ENCODE measurements at places on chromosomes 7 and 10.

DNA sequence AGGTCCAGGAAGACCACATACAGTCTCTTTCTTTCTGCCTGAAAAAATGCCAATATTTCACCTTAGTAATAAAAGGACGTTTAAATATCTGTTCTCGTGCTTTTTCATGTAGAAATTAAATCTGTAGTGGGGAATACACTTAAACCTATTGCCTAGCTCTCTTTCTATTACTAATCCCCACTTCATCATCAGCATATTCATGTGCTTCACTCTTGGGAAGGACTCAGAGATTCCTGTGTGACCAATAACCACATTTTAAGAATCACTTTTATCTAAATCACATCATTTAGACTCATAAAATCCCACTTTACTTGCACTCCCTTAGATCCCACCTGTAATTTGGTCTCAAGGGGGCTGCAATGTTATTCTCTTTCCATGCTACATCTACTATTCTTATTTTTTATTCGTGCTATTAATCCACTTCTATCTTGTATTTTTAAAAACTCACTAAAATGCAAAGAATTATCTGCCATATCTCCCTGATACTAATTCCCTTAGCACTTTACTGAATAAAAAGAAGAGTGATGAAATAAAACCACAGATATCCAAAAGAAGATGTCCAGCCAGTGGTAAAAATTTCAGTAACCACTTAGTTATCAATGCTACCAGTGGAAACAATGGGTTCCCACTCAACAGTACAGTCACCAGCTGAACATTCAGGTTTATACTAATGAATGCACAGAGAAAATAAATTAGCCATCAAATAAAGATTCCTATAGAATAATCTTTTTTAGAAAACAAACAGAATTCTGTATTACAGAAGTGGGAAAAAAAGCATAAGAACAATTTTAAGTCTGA is 102.1 kb downstream of the PPP1R17 start:
- no peak for DNase-seq

DNA sequence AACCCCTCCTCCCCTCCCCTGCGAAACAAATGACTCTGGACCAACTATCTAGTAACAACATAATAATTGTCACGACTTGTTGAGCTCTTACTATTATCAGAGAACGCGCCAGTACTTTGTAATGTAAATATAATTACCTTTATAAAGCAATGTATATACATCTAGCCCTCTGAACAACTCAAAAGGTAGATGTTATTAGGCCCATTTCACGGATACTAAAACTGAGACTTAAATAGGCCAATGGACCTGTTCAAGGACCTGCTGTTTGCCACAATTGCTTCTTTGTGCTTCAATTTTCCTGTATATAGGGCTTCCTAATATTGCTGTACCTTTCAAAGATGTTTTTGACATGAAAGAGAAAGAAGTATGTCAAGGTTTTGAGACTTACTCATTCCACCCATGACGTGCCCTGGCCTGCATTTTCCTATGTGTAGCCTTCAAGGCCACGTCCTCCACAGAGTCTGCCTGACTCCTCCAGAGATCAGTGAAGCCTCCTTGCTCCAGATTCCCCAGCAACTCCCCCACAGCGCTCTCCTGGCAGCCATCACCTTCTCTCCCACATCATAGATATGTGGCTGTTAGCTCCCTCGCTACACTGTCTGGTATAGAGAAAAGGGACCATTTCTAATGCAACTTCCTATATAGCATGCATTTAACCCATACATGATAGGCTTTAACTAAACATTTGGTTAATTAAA is 156.6 kb downstream of the SKIDA1 start:
- no peak for DNase-seq

DNA sequence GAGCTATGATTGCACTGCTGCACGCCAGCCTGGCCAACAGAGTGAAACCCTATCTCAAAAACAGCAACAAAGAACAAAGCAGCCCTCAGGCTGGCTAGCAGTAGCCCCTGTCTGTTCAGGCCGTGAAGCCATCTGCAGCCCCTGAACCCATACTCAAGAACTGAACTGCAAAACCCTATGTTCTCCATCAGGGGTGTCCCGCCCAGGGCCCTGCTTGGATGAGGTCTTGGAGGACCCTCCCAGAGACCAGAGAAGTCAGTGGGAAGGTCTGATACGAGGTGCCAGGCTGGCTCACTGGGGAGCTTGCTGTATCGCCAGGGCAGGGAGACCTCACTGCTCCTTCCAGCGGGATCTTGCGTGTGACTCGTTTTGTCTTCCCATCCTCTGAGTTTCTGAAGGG is 39.3 kb downstream of the RBM17 start:
- no peak for DNase-seq

- DNase-seq: no peak
Measured at GRCh38 chr7:82091126-82091684, 321.4 kb upstream of the HGF start.

DNA sequence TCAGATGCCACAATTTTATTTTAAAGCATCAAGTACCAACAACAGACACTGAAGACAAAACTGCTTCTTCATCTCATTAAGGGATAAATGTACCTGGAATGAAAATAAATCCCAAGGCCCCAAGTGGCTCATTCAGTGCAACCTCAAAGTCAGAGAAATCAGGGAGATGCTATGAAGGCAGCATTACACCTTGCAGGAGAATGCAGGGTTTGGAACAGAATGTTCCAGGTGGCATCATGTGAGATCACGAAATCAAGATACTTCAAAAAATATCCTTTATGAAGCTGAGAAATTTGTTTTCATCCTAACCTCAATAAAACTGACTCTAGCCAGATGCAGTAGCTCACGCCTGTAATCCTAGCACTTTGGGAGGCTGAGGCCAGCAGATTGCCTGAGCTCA is 477.1 kb downstream of the PLXNA4 start:
- no peak for DNase-seq

- DNase-seq: no peak
Measured at GRCh38 chr10:60114765-60115586, 208.6 kb upstream of the CCDC6 start.

- DNase-seq: no peak
Measured at GRCh38 chr7:99767662-99768061, 16.3 kb downstream of the CYP3A4 start.

DNA sequence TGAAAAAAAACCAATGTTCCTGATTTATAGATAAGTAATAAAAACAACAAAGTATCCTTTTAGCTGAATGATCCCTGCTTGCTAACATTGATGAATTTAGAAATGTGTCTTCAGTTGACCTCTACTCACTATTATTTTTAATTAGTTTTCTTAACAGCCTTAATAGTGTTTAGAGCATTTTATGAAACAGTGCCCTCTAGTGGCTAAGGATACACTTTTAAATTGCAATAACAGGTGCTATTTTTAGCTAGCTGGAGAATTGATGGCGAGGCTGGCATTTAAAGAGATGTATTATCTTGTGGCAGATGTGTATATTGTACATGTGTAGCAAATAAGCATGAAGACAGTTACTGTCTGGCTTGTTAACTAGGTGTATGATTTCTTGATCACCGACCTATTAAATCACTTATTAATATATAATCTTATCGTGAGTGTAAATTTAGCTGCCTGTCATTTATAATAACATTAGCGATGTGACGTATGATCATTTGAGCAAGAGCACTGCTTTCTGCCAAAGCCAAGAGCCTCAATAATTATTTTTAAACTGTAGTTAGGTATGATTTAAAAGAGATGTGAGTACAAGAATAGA is 451.9 kb downstream of the DPP6 start:
- DNase-seq: no peak

DNA sequence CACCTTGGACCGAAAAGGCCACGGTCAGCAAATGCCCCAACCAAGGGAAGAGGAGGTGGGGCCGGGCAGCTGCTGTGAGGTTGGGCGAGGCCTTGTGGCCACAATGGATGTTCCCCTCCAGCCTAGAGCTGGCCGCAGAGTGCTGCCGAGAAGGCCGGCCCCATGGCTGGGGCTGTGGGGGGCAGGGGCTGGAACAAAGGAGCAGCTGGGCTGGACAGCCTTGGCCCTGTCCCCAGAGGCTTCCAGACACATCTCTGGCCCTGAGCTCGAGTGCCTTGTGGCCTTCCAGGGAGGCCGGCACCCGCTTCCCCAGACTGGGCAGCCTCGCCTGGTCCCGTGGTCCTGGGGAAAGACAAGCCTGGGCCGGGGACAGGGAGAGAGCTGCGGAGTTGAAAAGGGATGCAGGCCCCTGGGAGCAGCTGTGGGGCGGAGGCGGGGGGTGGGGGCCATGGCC is 88.0 kb downstream of the PDGFA start:
- DNase-seq: no peak

DNA sequence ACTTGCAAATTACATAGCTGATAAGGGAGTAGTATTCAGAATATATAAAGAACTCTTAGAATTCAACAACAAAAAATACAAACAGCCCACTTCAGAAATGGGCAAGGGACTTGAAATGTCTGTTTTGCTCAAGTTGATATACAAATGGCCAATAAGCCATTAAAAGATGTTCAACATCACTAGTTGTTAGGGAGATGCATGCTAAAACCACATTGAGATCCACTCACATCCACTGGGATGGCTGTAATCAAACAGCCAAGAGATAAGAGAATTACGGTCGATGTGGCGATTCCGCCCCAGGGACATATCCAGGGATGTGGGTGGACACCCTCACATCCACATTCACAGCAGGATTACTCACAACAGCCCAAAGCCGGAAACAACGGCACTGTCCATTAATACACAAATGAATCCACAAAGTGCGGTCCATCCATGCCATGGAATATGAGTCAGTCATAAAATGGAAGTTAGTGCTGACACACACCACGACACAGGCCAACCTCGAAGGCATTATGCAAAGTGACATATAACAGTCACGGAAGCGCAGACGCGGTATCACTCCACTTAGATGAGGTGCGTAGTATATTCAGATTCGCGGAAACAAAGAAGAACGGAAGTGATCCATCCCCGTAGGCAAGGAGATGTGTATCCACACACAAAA is 227.8 kb downstream of the DNAJB6 start:
- DNase-seq: no peak

GRCh38 chr10:18238870-18239485 is 98.8 kb downstream of the CACNB2 start:
- DNase-seq: no peak

DNA sequence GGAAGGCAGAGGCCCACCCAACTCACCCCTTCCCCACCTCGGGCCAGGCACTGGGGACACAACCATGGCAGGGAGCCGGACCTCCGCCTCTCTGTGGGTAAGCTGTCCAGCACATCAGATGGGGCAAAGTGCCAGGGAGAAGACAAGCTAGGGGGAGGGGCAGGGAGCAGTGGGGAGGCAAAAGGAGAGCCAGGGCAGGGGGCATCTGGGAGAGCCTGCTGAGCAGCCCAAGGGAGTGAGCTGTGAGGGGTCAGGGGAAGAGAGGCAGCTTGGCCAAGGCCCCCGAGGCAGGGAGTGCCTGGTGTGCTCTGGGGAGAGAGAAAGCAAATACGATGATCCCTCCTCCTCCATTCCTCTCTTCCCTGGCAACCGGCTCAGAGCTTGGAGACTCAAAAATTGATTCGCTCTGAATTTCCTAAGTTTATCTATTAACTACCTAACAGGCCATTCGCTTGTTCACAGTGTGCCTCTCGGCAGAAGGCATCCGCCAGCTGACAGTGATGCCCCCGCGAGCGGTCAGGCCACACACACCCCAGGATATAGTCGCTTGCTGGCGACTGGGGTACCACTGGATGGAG is 4.5 kb downstream of the CAMK2B start:
- DNase-seq: no peak

GRCh38 chr10:697097-697875 is 7.8 kb upstream of the DIP2C start:
- DNase-seq: no peak

DNA sequence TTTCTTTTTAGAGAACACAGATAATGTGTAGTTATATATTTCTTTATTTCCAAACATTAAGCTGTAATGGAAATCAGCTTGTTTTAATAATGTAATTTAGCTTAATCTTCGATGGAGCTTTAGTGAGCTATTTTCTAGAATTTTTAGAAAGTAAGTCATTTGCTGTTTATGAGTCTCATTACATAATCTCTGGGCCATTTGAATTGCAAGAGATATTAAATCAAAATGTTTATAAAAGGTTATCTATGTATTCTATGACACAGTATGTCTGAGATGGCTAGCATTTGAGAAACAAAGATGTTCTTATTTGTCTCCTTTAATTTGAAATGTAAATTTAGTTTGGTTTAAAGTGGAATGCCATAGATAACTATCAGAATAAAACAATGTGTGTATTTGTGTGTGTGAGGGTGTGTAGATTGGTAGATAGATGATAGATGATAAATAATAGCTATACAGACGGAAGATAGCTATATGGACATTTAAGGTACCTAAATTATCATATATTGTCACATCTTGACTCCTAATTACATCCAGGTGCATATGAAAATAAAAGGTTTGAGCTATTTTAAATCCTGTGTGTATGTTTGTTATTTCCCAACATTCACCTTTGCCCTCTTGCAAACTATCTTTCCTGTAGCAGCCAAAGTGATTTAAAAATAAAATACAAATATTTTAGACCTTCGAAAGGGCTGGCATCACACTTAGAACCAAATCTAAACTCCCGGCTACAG is 478.0 kb upstream of the KLF6 start:
- no peak for DNase-seq

DNA sequence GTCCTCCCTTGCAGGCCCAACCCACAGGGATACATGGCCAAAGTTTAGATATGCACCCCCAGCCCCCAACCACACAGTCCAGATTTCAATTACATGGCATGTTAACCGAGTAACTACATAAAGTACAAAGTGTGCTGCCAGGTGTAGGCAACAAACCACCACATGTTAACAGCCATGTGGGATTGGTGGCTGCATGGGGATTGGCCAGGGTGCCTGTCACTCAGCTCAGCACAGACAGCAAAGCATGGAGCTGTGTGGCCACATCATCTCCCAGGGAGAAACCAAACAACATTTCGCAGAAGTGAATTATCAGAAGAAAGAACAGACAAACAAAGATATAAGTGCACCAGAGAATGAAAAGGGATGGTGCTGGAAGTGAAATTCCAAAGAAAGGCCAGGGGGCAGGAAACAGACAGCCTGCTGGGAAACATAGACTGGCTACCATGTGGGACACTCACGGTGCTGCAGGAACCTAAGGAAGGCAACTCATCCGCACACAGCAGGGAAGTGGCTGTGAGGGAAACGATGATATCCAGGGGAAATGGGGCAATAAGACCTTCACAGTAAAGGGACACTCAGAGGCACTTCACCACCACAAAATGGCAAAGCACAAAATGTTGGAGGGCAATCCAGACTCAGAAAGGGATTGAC is 171.2 kb downstream of the PTPRN2 start:
- DNase-seq: no peak

- DNase-seq: no peak
Measured at GRCh38 chr10:68721673-68722335, 765 bp downstream of the CCAR1 start.
